Pulmonary artery endothelial cell (primary cell): ENCODE measurements at places on chromosomes 12 and 14.

DNA sequence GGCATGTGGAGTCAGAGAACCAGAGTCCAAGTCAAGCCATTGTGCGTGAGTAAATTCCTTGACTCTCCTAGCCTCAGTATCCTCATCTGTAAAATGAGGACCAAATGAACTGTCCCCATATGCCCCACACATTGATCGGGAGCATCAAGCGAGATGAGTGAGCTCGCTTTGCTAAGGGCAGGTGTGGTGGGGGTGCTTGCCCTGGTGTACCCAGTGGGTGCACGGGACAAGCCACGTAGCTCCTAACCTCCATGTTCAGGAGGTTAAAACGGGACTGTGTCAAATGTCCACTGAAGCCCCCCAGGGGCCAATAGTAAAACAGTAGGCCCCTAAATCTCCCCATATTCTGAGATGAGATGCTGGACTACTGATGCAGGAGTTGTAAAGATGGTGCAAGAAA lies 60.9 kb downstream of the SERPINA3 start:
- no peak for DNase-seq

- no peak for DNase-seq
Measured at GRCh38 chr12:31234053-31234840, 91.7 kb downstream of the SINHCAF start.

DNA sequence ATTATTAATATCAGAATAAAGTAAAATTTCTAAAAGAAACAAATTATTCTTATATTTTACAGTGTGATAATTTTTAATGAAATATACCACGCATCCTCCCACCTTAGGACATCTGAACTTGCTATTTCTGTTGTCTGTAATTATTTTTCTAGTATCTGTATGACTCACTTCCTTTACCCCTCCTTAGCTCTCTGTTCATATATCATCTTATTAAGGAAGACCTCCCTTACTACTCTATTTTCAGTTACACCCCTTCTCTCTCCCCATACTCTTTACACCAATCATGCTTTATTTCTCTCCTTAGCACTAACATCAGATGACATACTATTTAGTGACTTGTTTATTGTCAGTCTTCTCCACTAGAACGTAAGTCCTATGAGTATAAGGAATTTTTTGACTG lies 34.2 kb upstream of the C12orf50 start:
- no peak for DNase-seq

- peak; percentile 32 for DNase-seq
Measured at GRCh38 chr14:60981633-60982455, 799 bp downstream of the SLC38A6 start.

- DNase-seq = no peak
Measured at GRCh38 chr12:28879379-28879778, 269.7 kb upstream of the FAR2 start.

GRCh38 chr12:47997321-47997720 lies 7.0 kb downstream of the COL2A1 start:
- no peak for DNase-seq
